ENCODE measurements at places on chromosomes 1 and 21. TPM values are rescaled to one million over a fixed set of nuclear protein-coding genes. Genes with fewer than 3 reads are reported as not detected.

DNA sequence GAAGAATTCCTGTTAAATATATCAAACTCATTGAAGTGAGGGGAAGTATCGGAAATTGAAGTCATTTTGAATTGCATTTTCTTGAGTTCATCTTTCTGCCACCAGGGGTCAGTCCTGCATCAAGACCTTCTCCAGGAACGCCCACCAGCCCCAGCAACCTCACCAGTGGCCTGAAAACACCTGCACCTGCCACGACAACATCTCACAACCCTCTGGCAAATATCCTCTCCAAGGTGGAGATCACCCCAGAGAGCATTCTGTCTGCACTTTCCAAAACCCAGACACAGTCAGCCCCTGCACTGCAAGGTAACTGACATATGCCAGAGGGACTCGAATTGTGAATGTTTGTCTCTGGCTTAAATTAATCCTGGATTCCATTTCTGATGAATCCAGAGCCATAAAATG, 22.8 kb upstream of the TARS2 start:
- peak; percentile 83 for DNase-seq

The OR2T29 gene
- polyA plus RNA-seq = 0.40 TPM

The PCP4 gene
- not detected for polyA plus RNA-seq

- DNase-seq = no peak
Observed at GRCh38 chr21:42219606-42220137, 732 bp downstream of the ABCG1 start.

GRCh38 chr1:64437453-64437852, 32.5 kb upstream of the CACHD1 start:
- no peak for DNase-seq

DNA sequence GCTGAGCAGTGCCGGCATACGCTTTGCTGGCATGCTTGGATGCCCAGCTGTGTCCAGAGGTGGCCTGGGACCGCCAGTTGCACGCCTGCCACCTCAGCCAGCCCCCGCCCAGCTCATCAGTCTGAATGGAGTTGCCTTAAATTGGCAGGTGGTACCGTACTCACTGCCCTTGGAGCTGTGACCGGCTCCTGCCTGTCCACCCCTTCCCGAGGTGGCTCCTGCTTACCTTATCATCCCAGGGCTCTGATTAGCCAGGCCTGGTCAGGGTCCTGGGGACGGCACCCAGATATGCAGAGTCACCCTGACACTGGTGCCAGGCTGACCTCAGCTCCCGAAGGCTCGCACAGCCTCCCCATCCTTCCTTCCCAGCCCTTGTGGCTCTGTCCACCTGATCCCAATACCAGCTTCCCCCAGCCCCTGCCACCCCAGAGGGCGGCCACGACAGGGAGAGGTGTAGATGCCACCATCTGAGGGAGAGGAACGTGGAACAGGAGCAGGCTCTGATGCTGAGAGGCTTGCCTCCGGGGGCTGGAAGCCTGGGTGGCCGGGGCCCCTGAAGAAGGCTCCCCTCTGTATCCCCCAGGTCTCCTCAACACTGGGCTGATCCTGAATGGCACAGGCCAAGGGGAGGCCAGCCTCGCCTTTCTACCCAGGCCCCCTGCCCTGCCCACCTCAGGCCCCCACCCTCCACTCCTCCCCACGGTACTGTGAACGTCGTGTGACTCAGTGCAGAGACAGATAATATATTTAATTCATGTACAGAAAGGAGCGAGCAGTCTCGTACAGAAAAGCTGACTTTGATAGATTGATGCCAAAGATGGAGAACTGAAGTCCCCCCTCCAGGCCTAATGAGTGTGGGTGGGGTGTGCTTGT, 27.8 kb downstream of the CDK18 start:
- no peak for DNase-seq

DNA sequence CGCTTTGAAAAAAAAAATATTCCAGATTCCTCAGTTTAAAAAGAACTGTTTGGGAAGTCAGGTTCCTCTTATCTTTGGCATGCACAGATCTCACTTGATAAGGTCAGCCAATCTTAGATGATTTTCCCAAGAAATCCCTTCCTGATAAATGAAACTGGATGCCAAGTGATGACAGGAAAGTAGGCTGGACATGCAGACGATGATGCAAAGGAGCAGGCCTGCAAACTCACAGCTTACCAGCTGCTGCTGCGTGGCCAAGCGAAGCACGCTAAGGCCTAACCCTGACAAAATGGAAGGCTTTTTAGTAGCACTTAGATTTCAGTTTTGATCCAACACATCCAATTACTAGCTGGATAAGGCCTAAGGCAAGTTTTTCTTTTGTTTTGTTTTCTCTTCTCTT, 10.1 kb downstream of the TADA1 start:
- DNase-seq = no peak

DNA sequence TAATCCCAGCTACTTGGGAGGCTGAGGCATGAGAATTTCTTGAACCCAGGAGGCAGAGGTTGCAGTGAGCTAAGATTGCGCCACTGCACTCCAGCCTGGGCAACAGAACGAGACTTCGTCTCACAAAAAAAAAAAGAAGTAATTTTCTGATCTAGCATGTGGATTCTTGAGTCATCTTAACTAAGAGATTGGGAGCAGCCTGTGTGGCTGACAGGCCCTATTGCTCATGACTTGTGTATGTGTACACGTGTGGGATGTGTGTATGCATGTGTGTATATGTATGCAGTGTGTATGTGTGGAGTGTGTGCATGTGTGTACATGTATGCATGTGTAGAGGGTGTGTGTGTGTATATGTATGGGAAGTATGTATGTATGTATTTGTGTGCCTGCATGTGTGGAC, 29.5 kb downstream of the DOP1B start:
- no peak for DNase-seq

DNA sequence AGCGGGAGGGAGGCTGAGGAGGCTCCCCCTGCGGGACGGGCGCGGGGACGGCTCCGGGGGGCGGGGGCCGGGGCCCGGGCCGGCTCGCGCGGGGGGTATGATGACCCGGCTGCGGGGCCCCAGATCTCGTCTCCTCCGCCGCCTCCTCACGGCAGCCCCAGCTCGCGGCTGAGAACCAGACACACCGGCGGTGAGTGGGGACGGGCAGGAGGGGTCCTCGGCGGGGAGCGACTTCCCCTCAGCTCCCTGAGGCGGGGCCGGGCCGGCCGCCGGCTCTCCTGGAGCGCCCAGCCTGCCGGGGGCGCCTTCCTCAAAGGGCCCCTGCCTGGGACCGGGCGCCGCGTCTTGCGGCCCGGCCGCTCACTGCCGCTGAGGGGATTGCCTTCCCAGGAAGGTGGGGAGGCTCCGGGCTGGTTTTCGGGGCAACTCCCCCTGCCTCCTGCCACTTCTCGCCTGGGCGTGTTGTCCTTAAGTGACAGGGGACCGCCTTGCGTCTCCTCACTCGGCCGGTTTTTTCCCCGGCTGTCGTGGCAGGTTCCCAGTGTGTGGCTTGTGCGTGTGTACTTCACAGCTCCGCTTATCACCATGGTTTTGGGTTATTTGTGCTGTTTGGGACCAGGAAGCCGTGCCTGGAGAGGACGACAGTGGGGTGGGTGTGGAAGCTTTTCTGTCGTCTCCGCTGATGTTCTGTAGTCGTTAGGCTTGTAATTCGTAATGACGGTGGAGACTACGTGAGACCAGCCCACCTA, 800 bp downstream of the HIPK1 start:
- peak; percentile 83 for DNase-seq

Measured in B cell (primary cell).